ENCODE measurements at places on chromosomes 12 and 14.

GRCh38 chr12:113896194-113896593 is 69.9 kb downstream of the RBM19 start:
- DNase-seq = no peak

DNA sequence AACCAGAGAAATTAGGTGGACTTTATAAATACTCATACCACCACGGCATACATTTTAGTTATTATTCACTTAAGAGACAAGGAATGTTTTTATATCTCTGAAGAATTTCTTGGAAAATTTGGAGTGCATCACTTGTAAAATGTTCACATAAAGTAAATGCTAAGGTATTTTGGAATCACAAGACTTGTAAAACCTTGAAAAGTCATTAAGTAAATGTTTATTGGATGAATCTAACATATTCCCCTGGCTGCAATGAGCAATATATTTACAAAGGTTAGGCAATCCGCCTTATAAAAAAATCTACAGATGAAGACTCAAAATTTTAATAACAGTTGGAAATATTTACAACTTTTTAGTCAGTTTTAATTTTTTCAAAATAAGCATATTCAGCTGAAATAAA is 287.4 kb upstream of the ALG10 start:
- DNase-seq = no peak

- DNase-seq = no peak
Observed at GRCh38 chr14:26522967-26523366, 74.9 kb downstream of the NOVA1 start.

DNA sequence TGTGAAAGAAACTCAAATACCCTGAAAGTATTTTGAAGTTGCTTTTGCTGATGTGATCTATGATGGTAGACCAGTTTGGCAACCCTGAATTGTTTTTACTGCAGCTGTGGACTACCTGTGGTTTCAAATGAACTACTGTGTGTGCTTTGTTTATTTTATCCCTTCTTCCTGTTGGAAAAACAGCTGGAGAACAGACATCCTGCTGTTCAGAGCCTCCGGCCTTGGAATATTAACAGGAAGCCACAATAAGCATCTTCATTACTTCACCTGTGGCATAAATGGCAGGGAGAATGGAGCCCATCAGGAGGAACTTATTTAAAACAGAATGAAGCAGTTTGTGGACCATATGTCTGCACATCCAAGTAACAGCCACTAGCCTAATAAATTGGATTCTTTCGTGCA is 104.8 kb downstream of the DUSP6 start:
- no peak for DNase-seq

DNA sequence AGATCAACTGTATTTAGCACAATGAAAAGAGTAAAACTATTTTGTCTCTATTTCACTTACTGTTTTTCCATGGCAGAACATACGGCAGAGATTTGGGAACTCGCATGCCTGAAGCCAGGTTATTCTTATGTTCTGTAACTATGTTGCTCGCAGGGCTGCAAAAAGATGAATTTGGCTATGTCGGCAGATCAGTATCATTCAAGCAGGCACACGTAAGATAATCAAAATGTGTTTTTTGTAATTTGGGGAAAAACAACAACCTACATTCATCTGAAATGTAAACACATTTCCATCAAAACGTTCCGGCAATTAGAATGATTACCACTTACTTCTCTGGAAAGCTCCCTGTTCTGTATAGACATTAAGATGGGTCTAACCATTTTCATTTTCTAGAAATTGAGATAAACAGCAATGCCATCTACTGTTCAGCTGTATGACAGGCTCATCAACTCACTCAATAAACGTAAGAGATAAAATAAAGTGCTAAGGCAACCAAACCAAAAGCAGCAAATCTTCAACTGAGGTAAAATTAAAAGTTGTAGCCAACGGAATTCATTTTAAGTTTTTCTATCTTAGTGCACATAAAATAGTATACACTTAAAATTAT is 13.0 kb downstream of the GTSF1 start:
- DNase-seq = no peak

- no peak for DNase-seq
Observed at GRCh38 chr12:75389061-75389460, 1.8 kb upstream of the GLIPR1L2 start.

DNA sequence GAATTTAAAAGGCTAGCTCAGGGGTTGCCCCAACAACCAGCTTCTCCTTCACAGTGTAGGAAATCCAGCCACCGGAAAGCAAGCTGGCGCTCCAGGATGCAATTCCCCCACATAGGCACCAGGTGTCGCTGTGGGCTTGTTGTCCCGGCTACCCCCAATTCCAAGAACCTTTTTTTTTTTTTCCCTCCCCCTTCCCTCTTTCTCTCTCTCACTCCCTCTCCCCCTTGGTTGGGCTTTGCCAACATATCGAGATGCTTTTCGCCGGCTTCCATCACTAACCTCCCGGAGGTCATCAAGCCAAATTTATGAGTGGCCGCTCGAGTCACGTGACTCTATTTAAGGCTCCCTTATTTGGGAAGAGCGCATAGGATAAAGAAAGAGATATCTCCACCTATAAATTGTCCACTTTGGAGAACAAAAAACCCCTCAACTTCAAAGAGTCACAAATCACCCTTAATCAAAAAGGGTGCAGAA is at the start of gene HOXC5:
Gene HOXC5 (plus strand): TSS at position 424 of the 474 bp plus-strand sequence. CDS start 73 bp downstream, outside the sequence.
- no peak for DNase-seq

DNA sequence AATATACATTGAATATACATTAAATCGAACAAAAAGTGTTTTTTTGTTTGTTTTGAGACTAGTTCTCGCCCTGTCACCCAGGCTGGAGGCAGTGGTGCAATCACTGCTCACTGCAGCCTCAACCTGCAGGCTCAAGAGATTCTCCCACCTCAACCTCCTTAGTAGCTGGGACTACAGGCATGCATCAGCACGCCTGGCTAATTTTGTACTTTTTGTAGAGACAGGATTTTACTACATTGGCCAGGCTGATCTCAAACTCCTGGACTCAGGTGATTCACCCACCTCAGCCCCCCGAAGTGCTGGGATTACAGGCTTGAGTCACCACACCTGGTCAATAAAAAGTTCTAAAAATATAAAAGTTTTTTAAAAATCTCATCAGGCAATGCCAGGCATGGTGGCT is 10.2 kb upstream of the RNF212B start:
- DNase-seq = no peak

DNA sequence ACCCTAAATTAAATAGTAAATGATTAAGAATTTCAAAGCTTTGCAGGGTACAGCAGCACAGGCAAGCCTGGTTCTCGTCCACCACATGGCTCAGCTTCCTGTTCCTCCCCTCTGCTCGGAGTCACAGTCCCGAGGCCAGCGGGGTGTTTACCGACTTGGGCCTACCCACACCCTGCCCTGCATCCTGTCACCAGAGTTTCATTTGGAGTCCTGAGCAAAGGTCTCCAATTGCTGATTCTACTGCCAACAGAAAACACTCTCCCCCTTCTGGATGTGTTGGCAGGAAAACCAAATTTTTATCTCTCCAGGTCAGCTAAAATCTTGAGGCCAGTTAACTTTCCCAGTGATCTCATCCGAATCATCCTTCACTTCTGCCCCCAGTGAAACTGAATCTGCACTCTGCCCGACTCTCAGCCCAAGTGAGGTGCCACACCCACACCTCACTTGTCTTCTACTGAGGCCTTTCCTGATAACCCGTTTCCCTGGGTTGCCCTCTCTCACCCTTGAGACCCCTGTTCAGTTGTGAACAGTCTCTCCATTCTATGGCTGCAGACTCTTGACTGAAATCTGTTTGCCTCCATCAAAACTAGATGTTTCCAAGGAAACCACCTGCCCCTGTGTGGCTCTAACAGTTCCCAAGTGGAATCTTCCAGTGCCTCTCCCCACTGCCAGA is 71.2 kb downstream of the VCPKMT start:
- peak; percentile 54 for DNase-seq

All from activated CD4-positive, alpha-beta T cell treated with anti-CD3 and anti-CD28 coated beads, Interleukin-2, amount 50 U/mL, for 24 hours (primary cell).